CD4-positive, alpha-beta T cell treated with Interleukin-2 at 100 ng/mL for 4 hours (primary cell): ENCODE measurements at places on chromosomes 6 and 20.

DNA sequence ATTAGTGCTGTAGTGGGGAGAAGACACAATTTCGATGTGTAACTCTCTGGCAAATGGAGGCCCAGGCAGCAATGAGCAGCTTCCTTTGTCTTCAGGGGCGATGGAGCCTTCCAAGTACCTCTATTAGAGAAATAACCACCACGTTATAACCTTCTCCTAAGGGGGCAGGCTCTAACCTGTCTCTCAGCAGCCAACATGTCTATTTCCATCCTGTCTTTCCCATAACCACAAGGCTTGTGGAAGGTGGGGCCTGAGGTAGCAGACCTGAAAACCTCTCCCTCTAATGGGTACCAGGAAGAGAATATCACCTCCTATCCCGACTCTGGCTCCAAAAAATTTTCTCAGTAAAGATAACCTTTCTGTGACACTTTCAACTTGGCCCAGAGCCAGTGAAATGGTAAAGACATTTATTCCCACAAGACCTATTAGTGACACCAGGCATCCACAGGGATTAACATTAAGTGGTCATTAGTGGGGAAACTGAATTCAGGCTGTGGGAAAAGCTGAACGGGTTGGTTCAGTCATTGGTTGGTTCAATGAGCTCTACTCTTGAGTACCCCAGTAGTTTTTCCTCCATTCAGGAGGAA, 4.0 kb downstream of the PEX6 start:
- no peak for DNase-seq

GRCh38 chr20:24998121-24998520, 5.6 kb upstream of the APMAP start:
- no peak for DNase-seq

DNA sequence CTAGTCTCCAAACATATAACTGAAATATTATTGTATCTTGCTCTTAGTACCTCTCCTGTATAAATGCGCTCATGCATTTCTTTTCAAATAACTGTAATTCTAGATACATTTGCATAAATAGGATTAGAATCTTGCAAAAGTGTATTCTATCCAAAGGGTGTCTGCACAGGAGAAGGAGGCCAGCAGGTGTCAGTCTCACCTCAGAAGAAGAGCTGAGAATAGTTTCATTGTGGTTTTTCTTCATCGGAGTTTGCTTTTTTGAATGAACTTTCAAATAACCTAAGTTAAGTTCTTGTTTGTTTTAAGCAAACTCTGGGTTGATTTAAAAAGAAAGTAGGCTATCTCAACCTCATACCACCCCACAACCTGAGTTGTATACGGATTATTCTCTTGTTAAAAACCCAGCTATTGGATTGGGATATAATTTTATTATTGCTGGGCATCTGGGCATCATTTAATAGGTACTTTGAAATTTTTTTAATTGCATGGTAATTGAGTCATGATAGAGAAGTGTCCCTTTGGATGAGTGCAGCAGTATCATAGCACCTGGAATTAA, 125.0 kb upstream of the MLIP start:
- no peak for DNase-seq

DNA sequence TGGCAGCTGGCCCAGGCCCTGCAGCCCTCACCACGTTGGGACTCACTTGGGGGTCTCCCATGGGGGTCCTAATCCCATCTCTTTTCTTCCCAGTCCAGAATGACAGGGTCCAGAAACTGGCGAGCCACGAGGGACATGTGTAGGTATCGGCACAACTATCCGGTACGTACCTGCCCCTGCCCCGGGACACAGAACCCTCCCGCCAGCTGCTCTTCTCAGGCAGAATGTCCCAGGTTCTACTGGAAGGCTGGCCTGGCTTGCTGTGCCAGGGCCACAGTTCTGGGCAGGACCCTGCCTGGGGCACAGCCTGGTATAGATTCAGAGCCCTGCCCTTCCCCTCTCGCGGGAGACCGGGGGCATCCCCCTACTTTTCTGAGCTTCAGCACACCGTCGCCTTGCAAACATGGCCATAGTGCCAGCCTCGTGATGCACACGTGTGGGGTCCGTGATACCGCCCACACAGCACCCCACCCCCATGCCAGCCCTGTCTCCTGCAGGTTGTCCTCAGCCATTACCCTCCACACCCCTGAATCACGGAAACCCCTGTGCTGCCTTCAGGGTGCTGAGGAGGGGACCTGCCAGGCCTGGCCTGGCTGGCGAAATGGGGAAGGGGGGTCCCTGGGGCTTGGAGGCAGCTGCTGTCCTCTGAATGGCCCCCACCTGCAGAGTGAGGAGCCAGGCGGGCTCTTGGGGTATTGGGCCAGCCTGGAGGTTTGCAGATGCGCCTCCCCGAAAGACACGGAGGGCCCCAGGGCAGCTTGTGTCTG, 3.0 kb downstream of the OGFR start:
- DNase-seq, result no peak

DNA sequence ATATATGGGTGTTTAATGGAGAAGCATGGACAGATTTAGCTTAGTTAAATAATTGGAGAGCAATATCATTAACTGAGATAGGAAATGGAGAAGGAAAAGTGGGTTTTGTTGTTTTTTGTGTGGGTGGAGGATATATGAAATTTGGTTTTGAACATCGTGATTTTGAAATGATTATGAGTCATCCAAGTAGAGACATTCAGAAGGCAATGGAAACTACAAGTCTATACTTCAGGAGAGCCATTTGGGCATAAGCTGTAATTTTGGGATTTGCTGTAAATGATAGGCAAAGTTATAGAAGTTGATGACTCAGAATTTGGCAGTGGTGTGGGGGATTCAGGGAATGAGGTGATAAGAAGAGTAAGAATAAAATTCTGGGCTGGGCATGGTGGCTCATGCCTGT, 27.4 kb upstream of the FAM135A start:
- no peak for DNase-seq

- DNase-seq, result no peak
These were observed 20.9 kb downstream of the EDN1 start for GRCh38 chr6:12311106-12311505.

- no peak for DNase-seq
These were observed 429.6 kb downstream of the EPM2A start for GRCh38 chr6:145305670-145306069.

DNA sequence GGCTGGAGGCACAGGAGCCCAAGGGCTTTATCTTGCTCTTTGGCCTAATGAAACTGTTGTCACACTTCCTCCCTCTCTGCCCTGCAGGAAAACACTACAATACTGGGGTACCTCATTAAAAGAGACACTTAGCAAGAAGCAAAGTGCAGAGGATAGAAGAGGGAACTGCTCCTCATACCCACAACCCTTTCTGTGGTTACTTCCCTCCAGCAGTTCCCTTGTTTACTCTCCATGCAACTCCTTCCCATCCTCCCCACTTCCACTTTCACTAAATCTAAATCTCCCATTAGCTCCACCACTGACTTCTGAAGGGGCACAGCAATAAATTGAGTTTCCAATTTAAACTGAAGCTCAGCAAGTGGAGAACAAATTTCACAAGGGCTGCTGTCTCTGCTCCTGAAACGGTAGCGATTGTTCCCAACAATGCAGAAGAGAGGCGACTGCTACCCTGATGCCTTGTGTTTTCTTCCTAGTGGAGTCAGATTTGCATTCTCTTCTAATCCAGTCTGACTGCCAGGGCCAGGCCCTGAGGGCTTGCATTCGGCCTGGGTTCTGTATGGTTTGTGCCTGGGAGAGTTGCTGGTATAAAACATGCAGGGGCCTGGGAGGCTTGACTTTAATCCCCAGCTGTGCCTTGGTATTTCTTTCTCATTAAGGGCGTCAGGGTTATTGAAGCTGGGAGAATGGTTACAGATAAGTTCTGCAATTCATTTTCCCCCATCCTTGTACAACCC, 454.7 kb downstream of the TFAP2B start:
- no peak for DNase-seq

DNA sequence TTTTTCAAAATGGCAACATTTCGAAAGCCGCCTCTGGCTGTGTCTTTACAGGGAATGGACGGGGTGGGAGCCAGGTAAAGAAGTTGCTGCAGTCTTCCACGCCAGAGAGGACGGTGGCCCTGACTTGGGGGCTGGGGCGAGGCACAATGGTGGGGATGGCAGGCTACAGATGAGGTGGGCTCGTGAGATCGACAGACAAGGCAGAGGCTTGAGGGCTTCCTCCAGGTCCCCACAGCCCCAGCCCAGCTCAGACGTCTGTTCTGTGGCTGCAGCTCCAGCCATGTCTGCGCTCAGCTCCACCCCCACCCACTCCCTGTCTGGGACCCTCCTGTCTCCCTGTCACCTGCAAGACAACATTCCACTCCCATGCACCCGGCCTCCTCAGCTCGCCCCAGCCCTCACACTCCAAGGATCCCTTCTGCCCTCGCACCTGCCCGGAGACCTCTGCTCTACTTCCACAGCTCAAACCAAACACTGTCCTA, 7.4 kb upstream of the C20orf144 start:
- no peak for DNase-seq

GRCh38 chr20:12056839-12057238, 139.1 kb downstream of the BTBD3 start:
- no peak for DNase-seq

- DNase-seq, result no peak
These were observed 21.3 kb downstream of the BAK1 start for GRCh38 chr6:33558801-33559200.
